Activated effector memory CD4-positive, alpha-beta T cell treated with Interleukin-2 at 50 U/mL for 16 hours (primary cell): ENCODE measurements at places on chromosomes 7 and 10.

- DNase-seq = no peak
Measured at GRCh38 chr10:60649485-60650377, 128.5 kb upstream of the CDK1 start.

- DNase-seq = no peak
Measured at GRCh38 chr10:120014031-120014430, 121.5 kb downstream of the SEC23IP start.

DNA sequence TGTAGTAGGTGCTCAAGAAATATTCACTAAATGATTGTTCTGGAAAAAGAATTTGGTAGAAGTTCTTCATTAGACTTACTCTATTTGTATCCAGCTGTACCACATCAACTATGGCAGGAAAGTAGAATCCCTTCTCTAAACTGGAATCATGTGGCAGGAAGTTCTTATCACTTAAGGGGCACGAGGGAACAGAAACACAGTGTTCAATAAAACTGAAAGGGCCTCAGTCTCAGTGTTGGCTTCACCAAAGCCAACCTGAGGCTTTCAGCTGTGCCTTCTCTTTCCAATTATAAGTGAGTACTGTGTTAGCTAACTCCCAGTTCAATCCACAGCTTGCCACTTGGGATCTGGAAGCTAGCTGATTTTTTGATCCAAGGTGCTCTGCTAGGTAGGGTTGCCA is 257.6 kb upstream of the LRGUK start:
- no peak for DNase-seq

GRCh38 chr7:139358541-139359365 is 941 bp upstream of the LUC7L2 start:
- peak; percentile 23 for DNase-seq

DNA sequence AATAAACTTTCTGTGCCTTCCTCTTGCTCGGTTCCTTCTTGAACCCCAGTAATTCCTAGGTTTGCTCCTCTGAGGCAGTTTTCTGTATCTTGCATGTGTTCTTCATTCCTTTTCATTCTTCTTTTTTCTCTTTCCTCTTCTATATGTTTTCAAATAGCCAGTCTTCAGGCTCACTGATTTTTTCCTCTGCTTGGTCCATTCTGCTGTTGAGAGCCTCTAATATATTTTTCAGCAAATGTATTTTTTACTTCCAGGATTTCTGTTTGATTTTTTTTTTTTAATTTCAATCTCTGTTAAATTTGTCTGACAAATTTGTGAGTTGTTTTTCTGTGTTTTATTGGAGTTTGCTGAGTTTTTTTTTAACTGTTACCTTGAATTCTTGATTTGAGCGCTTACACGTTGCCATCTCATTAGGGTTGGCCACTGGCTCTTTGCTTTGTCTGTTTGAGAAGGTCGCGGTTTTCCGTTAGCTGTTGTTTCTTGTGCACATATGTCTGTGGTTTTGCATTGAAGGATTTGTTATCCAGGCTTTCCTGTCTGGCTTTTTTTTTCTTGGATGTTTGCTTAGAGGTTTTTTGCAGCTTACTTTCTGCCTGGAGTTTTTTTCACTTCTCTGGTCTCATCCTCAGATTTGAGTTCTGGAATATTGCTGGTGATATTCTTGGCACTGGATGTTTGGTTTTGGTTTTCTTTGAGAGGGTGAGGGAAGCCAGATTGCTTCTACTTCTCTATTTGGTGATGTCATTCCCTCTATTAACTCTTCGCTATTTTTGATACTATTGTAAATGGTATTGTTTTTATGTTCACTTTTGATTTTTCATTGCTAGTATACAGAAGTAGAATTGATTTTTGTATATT is 12.7 kb downstream of the SPRN start:
- DNase-seq = no peak

GRCh38 chr10:13659887-13660550 is 73.3 kb downstream of the PRPF18 start:
- DNase-seq = peak; percentile 44

GRCh38 chr7:1608318-1608717 is 38.5 kb upstream of the PSMG3 start:
- DNase-seq = no peak

DNA sequence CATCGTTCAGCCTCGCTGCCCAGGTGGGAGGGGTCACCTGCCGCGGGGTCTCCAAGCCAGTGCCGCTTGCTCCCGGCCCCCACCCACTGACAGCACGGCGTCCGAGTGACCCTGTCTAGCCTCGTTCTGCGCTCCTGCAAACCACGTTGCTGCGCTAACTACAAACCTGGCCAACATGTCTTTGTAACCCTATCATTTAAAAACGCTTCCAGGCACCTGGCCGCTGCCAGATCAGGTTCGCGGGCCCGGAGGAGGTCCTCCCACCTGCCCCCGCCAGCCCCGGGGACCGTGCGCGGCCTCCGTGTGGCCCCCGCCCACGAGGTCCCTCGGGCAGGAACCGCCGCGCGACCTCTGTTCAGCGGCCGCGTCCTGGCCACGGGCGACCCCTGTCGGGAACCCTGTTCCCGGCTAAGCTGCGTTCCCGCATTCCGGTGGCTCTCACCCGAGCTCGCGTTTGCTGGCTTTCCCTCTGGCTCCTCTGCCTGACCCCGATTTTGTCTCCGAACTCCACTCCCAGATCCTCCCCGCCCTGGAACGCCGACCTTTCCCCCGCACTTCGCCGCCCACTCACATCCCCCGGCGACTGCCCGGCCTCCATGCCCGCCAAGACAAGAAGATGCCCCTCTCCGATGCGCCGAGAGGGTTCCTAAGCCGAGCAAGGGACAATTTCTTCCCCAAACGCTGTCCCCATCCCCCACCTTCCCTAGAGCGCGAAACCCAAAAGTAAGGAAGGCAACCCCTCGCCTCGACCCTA is 2.4 kb downstream of the SFMBT2 start:
- peak; percentile 31 for DNase-seq

- DNase-seq = no peak
Measured at GRCh38 chr10:98236862-98237261, 31.1 kb downstream of the LOXL4 start.

DNA sequence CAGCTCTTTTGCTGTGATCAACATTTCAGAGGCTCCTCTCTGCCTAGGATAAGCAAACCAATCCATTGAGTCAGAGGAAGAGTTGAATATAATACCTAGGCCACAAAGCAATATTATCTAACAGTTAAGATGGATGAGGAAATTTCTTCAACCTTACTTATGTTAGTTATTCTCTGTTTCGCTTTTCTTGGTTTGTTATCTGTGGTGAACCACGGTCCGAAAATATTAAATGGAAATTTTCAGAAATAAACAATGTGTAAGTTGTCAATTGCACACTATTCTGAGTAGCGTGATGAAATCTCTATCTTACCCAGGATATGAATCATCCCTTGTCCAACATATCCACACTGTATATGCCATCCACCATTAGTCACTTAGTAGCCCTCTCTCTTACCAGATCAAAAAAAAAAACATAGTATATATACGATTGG is 1.5 kb upstream of the HTR7 start:
- no peak for DNase-seq

GRCh38 chr10:91022390-91022789 is 101.5 kb upstream of the ANKRD1 start:
- DNase-seq = no peak

DNA sequence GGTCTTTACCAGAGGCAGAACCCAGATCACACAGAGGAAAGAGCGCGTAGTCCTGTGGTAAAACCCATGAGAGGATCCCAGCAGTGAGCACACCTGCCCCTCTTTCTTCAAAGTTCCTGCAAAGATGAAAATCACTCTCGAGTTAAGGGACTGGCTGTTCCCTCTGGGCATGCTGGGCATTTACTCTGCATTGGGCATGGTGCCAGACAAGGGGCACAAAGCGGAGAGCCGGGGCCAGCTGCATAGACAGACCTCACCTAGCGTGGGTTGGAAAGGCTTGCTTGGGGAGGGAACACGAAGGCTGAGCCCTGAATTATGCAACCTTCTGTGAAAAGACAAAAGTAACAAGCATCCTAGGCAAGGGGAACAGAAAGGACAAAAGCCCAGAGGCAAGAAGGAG is 120.0 kb upstream of the TCERG1L start:
- DNase-seq = no peak

- DNase-seq = no peak
Measured at GRCh38 chr10:117960345-117960935, 86.3 kb downstream of the RAB11FIP2 start.

DNA sequence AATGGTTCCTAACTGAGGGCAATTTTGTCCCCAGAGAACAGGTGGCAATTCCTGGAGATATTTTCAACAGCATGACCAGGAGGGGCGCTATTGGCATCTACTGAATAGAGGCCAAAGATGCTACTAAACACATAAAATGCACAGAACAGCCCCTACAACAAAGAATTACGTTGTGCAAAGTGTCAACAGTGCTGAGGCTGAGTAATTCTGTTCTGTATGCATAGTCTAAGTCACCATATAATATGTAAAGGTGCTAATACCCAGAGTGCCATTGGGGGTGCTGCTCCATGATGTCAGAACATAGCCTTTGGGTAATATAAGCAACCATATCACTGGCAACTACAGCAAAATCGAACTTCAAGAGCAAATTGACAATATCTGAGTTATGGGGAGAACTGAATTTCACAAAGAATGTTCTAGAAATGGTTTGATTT is 213.3 kb upstream of the PHYHIPL start:
- no peak for DNase-seq

DNA sequence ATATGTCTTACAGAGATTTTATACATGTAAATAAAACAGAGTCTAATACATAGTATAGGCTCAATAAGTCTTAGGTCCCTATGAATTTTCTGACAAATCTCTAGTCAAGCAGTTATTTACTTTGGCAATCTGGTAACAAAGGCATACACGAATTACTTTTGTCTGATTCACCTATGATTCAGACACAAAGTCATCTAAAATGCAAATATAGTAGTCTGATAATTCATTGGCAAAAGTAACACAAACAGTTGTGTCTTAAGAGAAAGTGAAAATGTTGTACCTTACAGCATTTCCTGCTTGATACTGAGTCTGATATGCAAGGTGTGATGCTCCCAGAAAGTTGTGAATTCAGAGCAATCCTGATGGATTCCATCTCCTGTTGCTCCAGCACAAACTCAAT is 209.4 kb upstream of the PRSS1 start:
- no peak for DNase-seq

DNA sequence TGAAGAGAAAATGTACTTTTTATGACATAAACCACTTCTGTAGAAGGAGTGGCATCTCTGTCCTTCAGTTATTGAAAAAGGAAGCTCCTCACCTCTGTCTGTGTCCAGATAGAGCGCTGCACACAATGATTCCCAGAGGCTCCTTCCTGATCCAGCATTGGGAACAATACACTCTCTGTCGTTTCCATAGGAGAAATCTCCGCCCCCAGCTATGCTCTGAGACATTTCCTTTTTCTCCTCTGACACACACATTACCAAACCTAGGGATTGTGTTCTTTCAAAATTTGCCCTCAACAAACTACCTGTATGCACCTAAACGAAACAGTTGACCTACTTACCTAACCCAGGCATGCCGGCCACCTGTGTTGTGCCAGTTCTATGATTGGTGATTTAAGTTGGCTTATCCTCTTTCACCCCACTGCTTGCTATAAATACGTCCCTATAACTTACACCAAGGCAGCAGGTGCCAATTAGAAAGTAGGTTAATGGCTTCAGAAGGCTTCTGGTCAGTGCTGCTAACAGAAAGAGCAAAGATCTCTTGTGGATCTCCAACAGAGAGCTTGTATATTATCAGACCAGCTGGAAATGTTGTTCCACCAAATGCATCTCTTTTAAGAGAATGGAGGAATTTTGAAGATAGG is 140.1 kb upstream of the JCAD start:
- no peak for DNase-seq

- DNase-seq = no peak
Measured at GRCh38 chr7:25850216-25850615, 301.8 kb upstream of the NFE2L3 start.

GRCh38 chr7:131294553-131294952 is 33.1 kb upstream of the MKLN1 start:
- DNase-seq = no peak

GRCh38 chr7:100208911-100209408 is 10.8 kb upstream of the PVRIG start:
- DNase-seq = no peak

DNA sequence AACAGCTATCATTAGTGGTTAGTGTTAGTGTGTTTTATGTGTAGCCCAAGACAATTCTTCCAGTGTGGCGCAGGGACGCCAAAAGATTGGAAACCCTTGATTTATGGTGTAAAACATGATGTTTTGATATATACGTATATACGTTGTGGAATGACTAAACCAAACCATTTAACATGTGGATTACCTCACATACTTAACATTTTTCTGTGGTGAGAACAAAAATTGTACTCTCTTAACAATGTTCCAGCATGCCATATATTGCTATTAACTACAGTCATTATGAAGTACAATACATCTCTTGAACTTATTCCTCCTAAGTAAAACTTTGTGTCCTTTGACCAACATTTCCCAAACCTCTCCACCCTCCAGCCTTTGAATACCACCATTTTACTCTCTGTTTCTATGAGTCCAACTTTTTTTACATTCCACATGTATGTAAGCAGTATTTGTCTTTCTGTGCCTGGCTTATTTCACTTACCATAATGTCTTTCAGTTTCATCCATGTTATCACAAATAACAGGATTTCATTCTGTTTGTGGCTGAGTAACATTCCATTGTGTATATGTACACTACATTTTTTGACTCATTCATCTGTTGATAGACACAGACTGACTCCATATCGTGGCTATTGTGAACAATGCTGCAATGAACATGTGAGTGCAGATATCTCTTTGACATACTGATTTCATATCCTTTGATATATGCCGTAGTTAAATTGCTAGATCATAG is 42.2 kb upstream of the MAGI2 start:
- no peak for DNase-seq

GRCh38 chr10:21145751-21146435 is 248.8 kb upstream of the NEBL start:
- DNase-seq = no peak

DNA sequence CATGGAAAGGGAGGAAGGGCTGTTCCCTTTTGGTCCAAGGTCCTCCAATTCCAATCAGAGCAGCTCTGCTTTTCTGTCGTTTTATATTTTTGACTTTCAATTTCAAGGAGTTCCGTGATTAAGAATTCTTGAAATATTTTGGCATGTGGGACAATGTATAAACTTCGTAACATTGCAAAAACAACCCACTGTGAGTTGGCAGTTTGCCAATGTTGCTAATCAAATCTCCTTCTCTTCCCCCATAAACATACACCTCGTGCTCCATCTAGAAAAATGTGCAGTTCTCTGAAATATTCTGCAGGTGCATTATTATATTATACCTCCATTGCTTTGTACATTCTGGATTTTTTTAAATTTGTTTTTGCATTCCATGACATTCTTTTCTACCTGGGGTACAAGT is 49.8 kb downstream of the POU6F2 start:
- DNase-seq = no peak
